ENCODE measurements at places on chromosomes 11 and 22.

GRCh38 chr22:19837915-19838314 is 16.8 kb downstream of the GNB1L start:
- DNase-seq = no peak

GRCh38 chr11:19076744-19077589 is 16.4 kb upstream of the MRGPRX2 start:
- DNase-seq = peak; percentile 53

DNA sequence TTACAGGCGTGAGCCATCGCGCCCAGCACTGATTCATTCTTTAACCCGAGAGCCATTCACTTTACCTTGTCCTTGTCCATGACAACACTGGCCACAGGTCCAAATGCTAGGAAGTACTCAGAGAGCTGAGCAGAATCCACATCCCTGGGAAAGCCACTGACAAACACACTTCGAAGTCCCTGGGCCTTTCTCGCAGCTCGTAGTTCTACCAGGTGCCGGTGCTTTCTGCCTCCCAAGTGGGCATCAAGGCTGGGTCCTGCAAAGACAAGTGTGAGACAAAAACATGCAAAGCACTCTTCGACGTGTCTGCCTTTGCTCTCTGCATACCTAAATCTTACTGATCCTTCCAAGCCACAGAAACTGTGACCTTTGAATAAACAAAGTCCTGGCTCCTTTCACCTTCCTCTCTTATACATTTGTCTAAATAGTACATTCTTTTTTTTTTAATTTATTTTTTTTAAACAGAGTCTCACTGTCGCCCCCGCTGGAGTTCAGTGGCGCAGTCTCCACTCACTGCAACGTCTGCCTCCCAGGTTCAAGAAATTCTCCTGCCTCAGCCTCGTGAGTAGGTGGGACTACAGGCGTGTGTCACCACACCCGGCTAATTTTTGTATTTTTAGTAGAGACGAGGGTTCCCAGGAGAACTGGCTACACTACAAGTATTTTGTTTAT is 2.2 kb downstream of the TUT1 start:
- no peak for DNase-seq

DNA sequence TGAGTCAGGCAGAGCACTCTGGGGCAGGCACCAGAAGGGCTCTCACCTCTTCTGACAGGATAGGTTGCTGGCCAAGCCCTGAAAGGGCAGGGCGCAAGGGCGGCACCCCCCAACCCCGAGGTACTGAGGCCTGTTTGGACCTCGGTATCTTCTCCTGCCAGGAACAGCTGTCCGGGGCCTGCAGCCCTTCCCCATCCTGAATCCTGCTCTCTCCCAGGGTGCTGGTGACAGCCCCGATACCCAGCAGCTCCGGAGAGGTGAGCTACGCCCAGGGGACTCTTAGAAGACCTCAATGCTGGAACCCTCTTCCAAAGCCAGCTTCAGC is 79.1 kb downstream of the PHF21B start:
- no peak for DNase-seq

GRCh38 chr11:62546244-62546928 is at the start of gene AHNAK:
AHNAK (minus strand) TSS chr11:62546806; CDS start chr11:62536098, 10,708 bp downstream.
- no peak for DNase-seq

GRCh38 chr22:46349238-46349637 is 13.7 kb downstream of the TRMU start:
- no peak for DNase-seq

DNA sequence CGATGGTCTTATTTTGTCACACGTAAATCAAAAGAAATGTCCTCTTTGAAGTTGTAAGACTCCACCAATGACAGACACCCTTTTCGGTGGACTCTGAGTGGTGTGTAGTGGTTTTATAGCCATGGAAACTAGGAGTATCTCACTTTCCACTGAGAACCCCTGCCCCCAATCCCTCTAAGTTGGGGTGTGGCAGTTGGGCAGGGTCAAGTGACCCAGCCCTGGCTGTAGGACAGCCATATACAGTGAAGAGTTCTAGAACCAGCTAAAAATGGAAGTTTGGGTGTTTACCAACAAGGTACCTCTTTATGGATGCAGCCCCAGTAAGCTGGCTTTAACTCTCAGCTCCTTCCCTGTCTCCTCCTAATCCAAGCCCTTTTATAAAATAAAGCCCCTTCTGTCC is 5.2 kb downstream of the C22orf31 start:
- DNase-seq = no peak

DNA sequence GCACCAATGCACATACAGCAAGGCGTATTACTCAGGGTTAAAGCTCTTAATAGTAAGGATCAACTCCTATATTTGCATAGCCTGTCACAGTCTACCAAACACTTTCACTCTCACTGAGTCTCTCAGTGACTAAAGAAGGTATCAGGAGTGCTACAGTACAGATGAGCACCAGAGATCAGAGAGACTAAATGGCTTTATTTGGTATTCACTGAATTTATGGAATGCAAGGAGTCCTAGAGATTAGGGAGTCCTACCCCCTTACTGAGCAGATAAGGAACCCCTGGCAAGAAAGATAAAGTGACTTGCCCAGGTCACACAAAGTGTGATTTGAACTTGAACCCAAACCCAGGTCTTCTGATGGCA is 396.4 kb upstream of the CCDC90B start:
- DNase-seq = no peak

DNA sequence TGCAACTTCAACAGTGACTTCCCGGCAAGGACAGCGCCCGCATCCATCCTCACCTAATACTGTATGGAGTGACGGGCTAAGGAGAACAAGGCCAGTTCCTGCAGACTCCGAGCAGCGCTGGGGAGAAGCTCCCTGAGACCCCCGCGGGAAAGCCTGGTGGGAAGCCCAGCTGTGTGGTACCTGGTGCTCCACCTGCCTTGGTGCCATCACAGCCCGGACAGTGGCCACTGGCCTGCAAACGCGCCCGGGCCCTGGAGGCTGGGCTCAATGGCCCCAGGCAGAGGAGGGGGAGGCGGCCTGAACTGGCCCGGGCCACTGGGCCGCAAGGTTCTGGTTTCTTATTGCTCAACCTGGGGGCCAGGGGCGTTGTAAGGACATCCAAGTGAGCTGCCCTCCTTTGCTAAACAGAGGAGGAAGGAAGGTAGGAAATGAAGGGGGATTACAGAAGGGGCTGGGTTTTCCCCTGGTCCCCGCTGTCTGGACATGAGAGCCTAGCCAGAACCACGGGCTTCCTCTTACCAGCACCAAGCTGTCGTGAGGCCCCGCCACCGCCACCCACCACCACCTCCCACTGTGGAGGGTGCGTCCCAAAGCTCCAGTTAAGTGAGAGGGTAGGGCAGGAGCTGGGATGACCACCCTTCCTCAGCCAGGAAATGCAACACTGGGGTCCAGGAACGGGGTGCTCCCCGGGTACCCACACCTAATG is 8.5 kb upstream of the CDC42BPG start:
- no peak for DNase-seq

- no peak for DNase-seq
Observed at GRCh38 chr11:130458410-130458729, 9.9 kb downstream of the ADAMTS15 start.

- DNase-seq = no peak
Observed at GRCh38 chr22:48228468-48228867, 1466.0 kb downstream of the TBC1D22A start.

DNA sequence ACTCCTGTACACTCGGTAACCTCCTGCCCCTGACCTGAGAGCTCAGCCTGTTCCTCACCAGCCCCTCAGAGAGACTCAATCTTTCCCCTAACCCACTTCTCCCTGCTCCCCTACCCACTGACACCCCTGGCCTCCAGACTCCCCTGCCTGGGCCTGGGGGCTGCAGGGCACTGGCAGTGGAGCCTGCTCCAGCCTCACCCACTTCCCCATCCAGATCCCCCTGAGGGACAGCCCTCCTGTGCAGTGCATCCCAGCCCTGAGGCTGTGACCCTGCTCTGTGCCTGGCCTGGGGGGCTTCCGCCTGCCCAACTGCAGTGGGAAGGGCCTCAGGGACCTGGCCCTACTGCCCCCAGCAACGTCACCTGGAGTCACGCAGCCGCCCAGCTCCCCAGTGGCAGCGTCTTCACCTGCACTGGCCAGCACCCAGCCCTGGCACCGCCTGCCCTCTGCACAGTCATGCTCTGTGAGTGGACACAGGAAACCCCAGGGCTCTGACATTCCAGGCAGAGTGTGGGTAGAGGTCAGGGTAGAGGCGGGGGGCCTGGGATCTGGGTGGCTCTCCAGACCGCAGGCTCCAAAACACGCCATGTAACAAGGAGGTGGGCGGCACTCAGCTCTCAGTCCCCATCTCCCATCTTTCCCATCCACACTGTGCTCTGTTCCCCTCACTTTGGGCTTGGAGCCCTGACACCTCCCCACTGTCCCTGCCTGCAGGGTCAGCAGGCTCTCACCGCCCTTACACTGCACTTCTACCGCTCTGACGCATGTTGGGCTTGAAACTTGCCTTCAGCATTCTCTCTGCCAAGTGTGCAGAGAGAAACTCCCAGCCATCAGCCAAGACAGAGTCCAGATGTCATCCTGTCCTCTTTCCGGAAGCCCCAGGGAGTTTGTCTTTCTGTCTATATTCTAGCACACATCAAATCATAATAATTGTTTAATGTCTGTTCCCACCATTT is 5.1 kb downstream of the VSIG10L2 start:
- no peak for DNase-seq

DNA sequence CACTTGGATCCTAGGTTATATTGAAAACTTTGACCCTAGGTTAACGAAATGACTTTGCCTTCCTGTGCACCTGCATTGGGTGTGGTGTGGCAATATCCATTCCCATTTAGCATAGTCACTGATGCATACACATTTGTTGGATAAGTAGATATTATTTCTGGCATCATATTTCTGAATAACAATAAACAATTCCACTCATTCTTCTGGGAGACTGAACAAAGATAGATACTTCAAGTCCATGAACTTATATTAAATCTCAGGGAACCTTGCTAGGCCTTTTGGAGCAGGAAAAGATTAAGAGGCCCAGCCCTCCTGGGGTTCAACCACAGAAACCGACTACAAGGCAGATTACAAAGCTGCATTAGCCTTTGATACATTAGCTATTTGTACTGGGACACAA is 118.9 kb downstream of the MSANTD4 start:
- DNase-seq = no peak

- no peak for DNase-seq
Observed at GRCh38 chr22:35888181-35888870, 140.3 kb downstream of the RBFOX2 start.

DNA sequence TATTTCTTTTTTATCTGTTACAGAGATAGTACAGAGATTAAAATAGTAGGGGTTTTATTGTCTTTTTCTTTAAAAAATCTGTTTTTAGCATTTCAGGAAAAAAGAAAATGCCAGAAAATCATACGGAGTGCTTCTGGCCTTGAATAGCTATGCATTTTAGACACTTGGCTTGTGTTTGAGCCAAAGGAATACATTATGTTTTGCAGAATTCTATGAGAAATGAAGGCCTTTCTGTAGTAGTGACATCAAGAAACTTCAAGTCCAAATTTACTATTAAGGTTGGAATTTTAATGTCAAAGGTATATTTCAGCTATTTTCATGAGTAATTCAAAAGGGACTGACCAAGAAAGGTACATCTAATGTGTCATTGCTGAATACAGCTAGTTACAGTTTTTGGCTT is 56.3 kb upstream of the DDI1 start:
- no peak for DNase-seq

- DNase-seq = no peak
Observed at GRCh38 chr11:2625183-2625582, 74.6 kb downstream of the KCNQ1OT1 start.

DNA sequence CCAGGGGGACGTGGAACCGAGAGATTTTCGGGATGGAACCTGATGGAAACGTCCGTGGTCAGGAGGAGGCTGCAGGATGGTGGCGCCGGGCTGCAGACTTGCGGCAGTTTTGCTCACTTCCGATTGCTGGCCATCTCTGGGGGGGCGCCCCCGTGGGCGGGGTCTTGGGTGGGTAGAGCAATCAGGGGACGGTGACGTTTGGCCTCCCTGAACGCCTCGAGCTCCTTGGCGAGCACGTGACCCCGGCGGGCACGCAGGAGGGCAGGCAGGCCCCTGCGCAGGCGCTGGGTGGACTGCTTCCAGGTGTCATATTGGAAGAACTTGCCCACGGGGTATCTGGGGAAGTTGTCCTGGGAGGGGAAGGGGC is 6.3 kb downstream of the IGF2 start:
- DNase-seq = no peak

DNA sequence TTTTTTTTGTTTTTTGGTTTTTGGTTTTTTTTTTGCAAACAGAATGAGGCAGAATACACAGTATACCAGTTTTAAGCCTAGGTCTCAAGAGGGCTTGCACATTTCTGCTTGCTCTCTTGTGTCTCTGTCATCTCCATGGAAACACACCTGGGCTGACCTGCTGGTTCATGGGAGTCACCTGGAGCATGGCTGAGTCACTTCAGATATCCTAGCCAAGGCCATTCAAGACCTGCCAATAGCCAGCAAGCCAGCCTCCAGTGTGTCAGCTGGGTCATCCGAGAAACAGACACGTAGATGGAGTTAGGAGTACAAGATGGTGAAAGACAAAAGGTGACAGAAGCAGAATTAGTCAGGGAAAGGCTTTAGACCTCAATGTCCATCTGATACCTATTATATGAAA is 124.2 kb upstream of the SEZ6L start:
- DNase-seq = no peak

GRCh38 chr22:24319451-24319850 is 48.8 kb downstream of the SPECC1L start:
- DNase-seq = no peak

DNA sequence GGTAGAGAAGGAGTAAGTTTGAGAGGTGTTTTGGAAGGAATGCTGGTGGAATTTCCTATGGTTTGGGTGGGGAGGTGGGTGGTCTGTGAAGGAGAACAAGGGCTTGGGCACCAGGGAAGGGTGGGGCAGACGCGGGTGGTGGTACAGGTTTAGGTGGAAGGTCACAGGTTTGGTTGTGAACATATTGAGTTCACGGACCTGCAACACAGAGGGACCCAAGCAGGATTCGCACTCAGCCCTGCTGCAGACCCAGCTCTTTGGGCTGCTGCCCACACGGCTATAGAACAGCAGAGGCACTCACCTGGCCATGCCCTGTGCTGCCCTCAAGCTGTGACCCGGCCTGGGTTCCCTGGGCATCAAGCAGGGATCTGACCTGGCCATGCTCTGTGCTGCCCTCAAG is 33.5 kb upstream of the EMID1 start:
- no peak for DNase-seq

- DNase-seq = peak; percentile 82
Observed at GRCh38 chr22:37803195-37803638, 4.5 kb upstream of the GCAT start.

GRCh38 chr11:107478922-107479321 is 21.3 kb upstream of the CWF19L2 start:
- DNase-seq = no peak

DNA sequence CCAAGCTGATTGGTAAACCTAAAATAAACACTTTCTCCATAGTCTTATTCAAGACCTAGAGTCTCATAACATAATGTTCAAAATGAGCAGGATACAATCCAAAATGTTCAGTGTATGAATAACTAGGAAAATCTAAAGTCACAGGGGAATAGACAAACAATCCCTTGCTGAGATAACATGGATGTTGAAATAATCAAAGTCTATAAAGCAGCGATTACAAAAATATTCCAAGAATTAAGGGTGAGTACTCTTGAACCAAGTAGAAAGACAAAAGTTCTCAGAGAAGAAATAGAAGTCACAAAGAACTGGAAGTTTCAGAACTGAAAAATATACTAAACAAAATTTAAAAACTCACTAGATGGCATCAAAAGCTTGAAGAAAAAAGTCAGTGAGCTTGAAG is 561.0 kb downstream of the INSC start:
- no peak for DNase-seq

GRCh38 chr22:33831207-33831606 is 89.1 kb downstream of the LARGE1 start:
- no peak for DNase-seq

- no peak for DNase-seq
Observed at GRCh38 chr11:14471127-14471526, 28.5 kb downstream of the COPB1 start.

All from hematopoietic multipotent progenitor cell treated with erythropoietin and hydrocortisone succinate and interleukin-3 and kit ligand, for 15 days (in vitro differentiated cells).